Activated naive CD4-positive, alpha-beta T cell treated with anti-CD3 and anti-CD28 coated beads, Interleukin-2, amount 10 ng/mL, durations not matched to agents 7 days and 5 days (primary cell): ENCODE measurements at places on chromosomes 6 and 20.

DNA sequence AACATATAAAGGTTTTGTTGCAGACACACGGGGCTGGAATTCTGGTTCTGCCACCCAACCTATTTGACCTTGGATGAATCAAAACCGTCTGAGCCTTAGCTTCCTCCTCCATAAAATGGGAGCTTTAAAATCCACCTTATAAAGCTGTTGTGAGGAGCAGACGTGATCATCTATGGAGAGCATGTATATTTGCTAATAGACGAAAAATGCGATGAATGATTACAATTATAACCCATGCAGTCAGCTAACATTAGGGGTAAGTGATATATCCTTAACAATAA is 586 bp upstream of the NUP153 start:
- H3K4me3 ChIP-seq, result peak overlapping the region; percentile 86
- peak overlapping the region; percentile 97 for H3K27ac ChIP-seq
- no peak for DNase-seq

GRCh38 chr6:150919938-150920337 is 54.4 kb downstream of the MTHFD1L start:
- H3K4me3 ChIP-seq, result no peak overlapping the region
- DNase-seq, result no peak
- no peak overlapping the region for H3K27ac ChIP-seq
- peaks cover 14% of the 10 kb centered on the region for H3K36me3 ChIP-seq
- H3K27me3 ChIP-seq, result no peaks in the 10 kb centered on the region

DNA sequence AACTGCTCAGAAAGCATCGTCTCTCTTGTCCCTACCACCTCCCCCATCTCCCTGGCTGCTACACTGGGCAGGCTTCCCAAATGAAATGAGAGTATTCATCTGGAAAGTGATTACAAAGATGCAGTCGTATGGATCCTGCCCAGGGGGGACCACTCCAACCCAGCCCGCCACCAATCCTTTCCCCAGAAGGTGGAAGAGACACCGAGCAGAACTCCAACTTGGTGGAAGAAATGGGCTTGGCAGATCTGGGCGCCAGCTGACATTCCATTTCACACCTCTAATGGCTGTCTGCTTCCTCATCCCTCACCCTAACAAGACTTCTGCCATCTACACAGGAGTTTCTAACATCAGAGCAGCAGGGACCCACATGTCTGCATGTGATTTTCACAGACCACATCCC is 12.7 kb downstream of the PKHD1 start:
- H3K27ac ChIP-seq, result no peak overlapping the region
- H3K36me3 ChIP-seq, result no peaks in the 10 kb centered on the region
- no peak for DNase-seq
- H3K27me3 ChIP-seq, result peaks cover 12% of the 10 kb centered on the region
- no peak overlapping the region for H3K4me3 ChIP-seq

- no peak overlapping the region for H3K4me3 ChIP-seq
- no peak for DNase-seq
- no peak overlapping the region for H3K27ac ChIP-seq
- H3K4me1 ChIP-seq, result no peaks in the 10 kb centered on the region
- H3K27me3 ChIP-seq, result peaks cover 12% of the 10 kb centered on the region
Measured at GRCh38 chr6:110341663-110342596, 16.2 kb downstream of the METTL24 start.

- no peak overlapping the region for H3K27ac ChIP-seq
- no peak for DNase-seq
- H3K27me3 ChIP-seq, result peaks cover 22% of the 10 kb centered on the region
- no peaks in the 10 kb centered on the region for H3K4me1 ChIP-seq
- no peak overlapping the region for H3K4me3 ChIP-seq
- H3K36me3 ChIP-seq, result no peaks in the 10 kb centered on the region
Measured at GRCh38 chr6:52132292-52132691, 44.9 kb upstream of the PKHD1 start.

- no peak overlapping the region for H3K27ac ChIP-seq
- no peaks in the 10 kb centered on the region for H3K4me1 ChIP-seq
- no peaks in the 10 kb centered on the region for H3K27me3 ChIP-seq
- no peak for DNase-seq
- no peak overlapping the region for H3K4me3 ChIP-seq
Measured at GRCh38 chr20:15596220-15596890, 976.9 kb downstream of the KIF16B start.

DNA sequence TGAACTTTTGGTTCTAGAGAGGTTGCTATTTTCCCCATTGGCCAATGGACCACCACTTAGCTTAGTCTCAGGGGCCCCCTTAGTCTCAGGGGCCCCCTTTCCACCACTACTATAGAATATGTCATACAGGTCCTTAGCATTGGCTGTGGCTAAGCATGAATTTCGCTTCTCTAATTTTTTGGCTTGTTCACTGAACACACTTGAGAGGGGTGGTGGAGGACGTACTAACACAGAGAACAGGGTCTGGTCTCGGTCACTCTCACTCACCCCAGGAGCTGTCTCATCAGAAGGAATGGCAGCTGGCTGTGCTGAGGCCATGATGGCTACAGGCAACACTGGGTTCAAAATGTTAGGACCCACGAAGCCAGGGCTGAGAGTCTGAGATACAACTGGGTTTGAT is 30.3 kb downstream of the ZNF318 start:
- DNase-seq, result no peak
- peaks cover 7% of the 10 kb centered on the region for H3K4me1 ChIP-seq
- H3K27me3 ChIP-seq, result no peaks in the 10 kb centered on the region
- no peak overlapping the region for H3K4me3 ChIP-seq
- peaks cover 47% of the 10 kb centered on the region for H3K36me3 ChIP-seq

- H3K4me3 ChIP-seq, result peak within 1 kb of the TSS; percentile 74
- peaks cover 20% of the 10 kb centered on the region for H3K4me1 ChIP-seq
- peaks cover 45% of the 10 kb centered on the region for H3K27me3 ChIP-seq
- H3K36me3 ChIP-seq, result no peaks in the 10 kb centered on the region
Measured at GRCh38 chr6:131807644-131808459, at the start of gene ENPP1. Gene ENPP1 (plus strand): TSS chr6:131808020. CDS start chr6:131808036, 16 bp downstream.

- peaks cover 25% of the 10 kb centered on the region for H3K4me1 ChIP-seq
- DNase-seq, result peak; percentile 22
- peaks cover 4% of the 10 kb centered on the region for H3K36me3 ChIP-seq
Measured at GRCh38 chr20:20664795-20665589, 47.5 kb downstream of the RALGAPA2 start.

DNA sequence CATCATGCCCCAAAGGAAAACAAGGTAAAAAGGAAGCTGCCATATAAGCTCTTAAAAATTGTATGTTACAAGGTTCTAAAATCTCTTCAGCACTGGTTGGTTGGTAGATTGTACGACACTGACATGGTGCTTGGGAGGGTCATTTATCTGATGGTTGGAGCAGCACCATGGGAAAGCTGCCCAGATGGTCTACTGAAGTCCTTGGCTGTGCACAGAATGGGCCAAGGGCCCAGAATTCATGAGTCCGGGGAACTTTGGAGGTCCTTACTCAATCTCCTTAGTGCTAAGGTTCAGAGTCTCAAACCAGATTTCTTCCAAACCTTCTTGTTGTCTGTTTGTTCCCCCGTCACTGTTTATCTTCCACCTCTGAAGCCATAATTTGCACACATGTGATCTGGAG is 314.4 kb downstream of the ESR1 start:
- no peak for DNase-seq
- no peak overlapping the region for H3K27ac ChIP-seq
- peaks cover 67% of the 10 kb centered on the region for H3K36me3 ChIP-seq
- H3K27me3 ChIP-seq, result no peaks in the 10 kb centered on the region
- no peak overlapping the region for H3K4me3 ChIP-seq

DNA sequence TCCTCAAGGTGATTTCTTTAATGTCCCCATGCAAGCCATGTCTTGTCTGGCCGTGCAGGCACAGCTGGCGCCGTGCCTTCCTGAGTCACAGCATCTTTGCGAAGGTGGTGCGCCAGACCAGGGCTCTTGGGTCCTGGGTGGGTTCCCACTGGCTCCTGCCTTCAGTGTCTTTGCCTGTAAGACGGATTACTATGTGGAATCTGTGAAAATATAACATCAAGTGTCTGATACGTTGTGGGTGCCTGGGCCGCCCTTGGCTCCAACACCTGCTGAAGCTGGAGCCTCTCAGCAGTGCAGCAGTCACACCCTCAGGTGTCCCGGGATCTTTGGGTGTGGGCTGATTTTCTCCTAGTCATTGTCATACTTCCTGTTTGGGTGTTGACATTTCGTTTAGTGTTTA is 3.2 kb downstream of the OSBPL2 start:
- no peak overlapping the region for H3K27ac ChIP-seq
- peaks cover 44% of the 10 kb centered on the region for H3K4me1 ChIP-seq
- peaks cover 6% of the 10 kb centered on the region for H3K36me3 ChIP-seq
- no peak for DNase-seq

GRCh38 chr6:166785131-166785530 is 158.1 kb upstream of the RPS6KA2 start:
- no peak overlapping the region for H3K4me3 ChIP-seq
- H3K36me3 ChIP-seq, result no peaks in the 10 kb centered on the region
- H3K27ac ChIP-seq, result no peak overlapping the region
- H3K27me3 ChIP-seq, result no peaks in the 10 kb centered on the region
- H3K4me1 ChIP-seq, result no peaks in the 10 kb centered on the region

GRCh38 chr20:61902221-61902869 is 163.3 kb downstream of the TAF4 start:
- peaks cover 4% of the 10 kb centered on the region for H3K4me1 ChIP-seq
- no peaks in the 10 kb centered on the region for H3K36me3 ChIP-seq
- no peak overlapping the region for H3K4me3 ChIP-seq
- no peak overlapping the region for H3K27ac ChIP-seq
- DNase-seq, result no peak

DNA sequence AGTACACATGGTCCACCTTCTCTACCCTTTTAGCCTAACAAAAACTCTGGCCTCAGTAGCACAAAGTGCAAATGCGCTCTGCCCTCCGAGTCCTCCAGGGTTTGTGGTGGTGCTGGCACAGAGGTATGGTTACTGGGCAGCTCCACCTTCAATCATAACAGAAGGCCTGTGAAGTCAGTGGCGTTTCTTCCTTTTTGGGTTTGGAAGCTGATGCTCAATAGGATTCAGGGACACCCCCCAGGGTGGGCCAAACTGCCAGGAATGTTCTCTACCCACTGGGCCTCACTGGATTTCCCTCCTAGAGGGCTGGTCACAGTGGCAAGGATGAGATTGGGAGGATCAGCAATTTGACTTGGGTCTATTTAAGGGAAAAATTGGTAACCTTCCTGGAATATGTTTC is 286.1 kb upstream of the FOXQ1 start:
- no peak overlapping the region for H3K27ac ChIP-seq
- H3K4me3 ChIP-seq, result no peak overlapping the region
- no peaks in the 10 kb centered on the region for H3K36me3 ChIP-seq
- peaks cover 25% of the 10 kb centered on the region for H3K27me3 ChIP-seq

- no peaks in the 10 kb centered on the region for H3K4me1 ChIP-seq
- no peak overlapping the region for H3K27ac ChIP-seq
- no peaks in the 10 kb centered on the region for H3K36me3 ChIP-seq
- no peak for DNase-seq
Measured at GRCh38 chr6:46184114-46184513, 13.3 kb upstream of the ENPP5 start.

- no peaks in the 10 kb centered on the region for H3K36me3 ChIP-seq
- no peaks in the 10 kb centered on the region for H3K4me1 ChIP-seq
- no peaks in the 10 kb centered on the region for H3K27me3 ChIP-seq
- no peak overlapping the region for H3K4me3 ChIP-seq
- H3K27ac ChIP-seq, result no peak overlapping the region
Measured at GRCh38 chr6:123745895-123746294, 57.8 kb upstream of the NKAIN2 start.

- H3K4me1 ChIP-seq, result peaks cover 72% of the 10 kb centered on the region
- H3K36me3 ChIP-seq, result peaks cover 26% of the 10 kb centered on the region
- peak overlapping the region; percentile 97 for H3K27ac ChIP-seq
- H3K27me3 ChIP-seq, result no peaks in the 10 kb centered on the region
- peak; percentile 71 for DNase-seq
Measured at GRCh38 chr20:52410182-52410647, 218.6 kb upstream of the ZFP64 start.

GRCh38 chr6:111185954-111186353 is 98.7 kb downstream of the SLC16A10 start:
- no peak for DNase-seq
- no peaks in the 10 kb centered on the region for H3K36me3 ChIP-seq
- no peaks in the 10 kb centered on the region for H3K27me3 ChIP-seq
- no peaks in the 10 kb centered on the region for H3K4me1 ChIP-seq
- H3K4me3 ChIP-seq, result no peak overlapping the region

DNA sequence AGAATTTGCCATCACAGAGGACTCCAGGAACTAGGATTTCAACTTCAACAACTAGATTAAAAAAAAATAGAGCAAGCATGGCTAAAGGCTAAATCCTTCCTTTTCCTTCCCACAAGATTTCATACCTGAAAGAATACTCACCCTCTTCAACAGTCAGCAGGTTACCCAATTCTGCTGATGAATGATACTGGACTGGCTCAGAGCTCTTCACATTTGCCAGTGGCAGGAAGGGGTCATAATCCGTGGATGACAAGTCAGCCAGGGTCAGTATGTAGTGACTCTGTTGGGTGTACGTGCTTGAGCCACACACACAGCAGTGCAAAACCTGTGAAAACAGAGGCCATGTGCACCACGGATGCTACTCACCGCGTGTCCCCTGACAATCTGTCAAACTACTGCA is 152.9 kb downstream of the INSM1 start:
- no peak overlapping the region for H3K4me3 ChIP-seq
- DNase-seq, result no peak
- peaks cover 42% of the 10 kb centered on the region for H3K36me3 ChIP-seq
- H3K27me3 ChIP-seq, result no peaks in the 10 kb centered on the region

DNA sequence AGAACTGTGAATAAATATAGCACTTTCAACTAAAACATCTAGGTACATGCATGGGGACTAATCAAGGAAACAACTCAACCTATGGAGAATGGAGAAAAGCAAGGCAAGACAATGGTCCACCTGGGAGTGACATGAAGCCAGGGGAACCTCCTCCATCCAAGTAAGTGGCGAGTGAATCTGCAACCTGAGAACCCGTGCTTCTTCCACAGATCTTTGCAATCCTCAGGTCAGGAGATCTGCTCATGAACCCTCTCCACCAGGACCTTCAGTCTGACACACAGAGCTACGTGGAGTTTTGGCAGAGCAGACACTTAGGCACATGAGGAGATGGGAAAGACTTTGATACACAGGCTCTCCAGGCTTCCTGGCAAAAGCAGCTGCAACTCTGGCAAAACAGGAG is 58.8 kb upstream of the KHDRBS2 start:
- no peak for DNase-seq
- H3K4me1 ChIP-seq, result no peaks in the 10 kb centered on the region
- no peak overlapping the region for H3K4me3 ChIP-seq
- H3K27me3 ChIP-seq, result no peaks in the 10 kb centered on the region
- H3K36me3 ChIP-seq, result no peaks in the 10 kb centered on the region
